ENCODE measurements at places on chromosomes 7 and 10. TPM values are rescaled to one million over a fixed set of nuclear protein-coding genes. Genes with fewer than 3 reads are reported as not detected.

- DNase-seq, result no peak
- H3K36me3 ChIP-seq, result peaks cover 43% of the 10 kb centered on the region
- H3K27ac ChIP-seq, result no peak overlapping the region
- no peaks in the 10 kb centered on the region for H3K27me3 ChIP-seq
- no peak overlapping the region for H3K4me3 ChIP-seq
Measured at GRCh38 chr7:128747327-128748079, 8.3 kb downstream of the CALU start.

DNA sequence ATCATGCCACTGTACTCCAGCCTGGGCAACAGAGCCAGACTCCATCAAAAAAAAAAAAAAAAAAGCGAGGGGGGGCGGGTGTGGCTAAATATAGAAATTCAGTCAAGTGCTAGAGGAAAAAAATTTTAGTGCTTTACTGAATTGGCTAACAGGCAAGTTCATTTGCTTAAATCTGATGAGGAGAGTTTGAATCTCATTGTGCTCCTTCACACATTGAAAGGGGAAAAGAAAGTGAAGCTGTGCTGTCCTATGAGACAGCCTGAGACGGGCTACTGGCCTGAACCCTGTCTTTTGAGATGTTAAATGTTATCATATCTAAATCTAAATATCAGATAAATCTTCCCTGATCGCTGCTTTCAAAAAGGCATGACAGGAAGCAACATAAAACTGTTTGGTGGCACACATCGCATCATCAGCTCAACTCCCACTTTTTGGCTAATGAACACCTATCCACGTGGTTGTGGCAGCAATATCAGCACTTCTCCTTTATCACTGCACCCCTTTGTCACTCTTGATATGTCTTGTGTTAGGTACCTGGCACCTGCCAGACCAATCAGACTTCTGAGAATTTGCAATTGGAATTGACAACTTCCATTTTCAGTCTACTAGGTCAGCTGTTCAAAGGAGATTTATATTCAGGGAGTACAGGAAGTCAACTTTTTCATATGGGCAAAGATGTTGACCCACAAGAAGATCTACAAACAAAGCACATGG, 14.0 kb upstream of the IFIT1B start:
- H3K4me3 ChIP-seq, result no peak overlapping the region
- no peaks in the 10 kb centered on the region for H3K4me1 ChIP-seq
- no peak for DNase-seq
- H3K36me3 ChIP-seq, result no peaks in the 10 kb centered on the region
- H3K27me3 ChIP-seq, result no peaks in the 10 kb centered on the region

GRCh38 chr7:92799446-92800211, 36.7 kb downstream of the CDK6 start:
- no peaks in the 10 kb centered on the region for H3K27me3 ChIP-seq
- H3K4me1 ChIP-seq, result no peaks in the 10 kb centered on the region
- no peak for DNase-seq

DNA sequence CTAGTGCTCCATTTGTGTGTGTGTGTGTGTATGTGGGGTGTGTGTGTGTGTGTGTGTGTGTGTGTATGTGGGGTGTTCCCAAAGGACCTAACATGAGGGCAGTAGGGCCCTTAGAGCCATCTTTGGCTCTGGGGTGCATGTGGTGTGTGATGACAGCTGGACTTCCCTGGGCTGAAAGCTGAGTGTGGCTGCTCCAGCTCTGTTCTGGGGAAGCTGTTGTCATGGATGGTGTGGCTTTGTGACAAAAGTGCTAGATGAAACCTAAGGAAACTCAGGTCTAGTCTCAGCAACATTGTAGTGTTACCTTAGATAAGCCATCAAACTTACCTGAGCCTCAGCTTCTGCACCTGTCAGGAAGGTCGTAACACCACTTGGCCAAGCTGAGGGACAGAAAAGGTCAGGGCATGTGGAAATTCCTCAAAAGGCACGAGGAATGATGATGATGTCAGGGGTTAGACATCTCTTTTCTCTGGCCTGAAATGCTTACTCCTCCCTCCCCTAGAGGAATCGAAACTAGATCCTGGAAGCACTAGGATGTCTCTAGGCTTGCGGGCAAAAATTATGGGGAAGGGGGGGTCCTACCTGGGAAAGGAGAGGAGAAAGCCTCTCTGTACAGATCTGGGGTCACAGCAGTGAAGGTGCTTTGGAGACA, 115.4 kb downstream of the RPS24 start:
- no peaks in the 10 kb centered on the region for H3K36me3 ChIP-seq
- H3K4me3 ChIP-seq, result no peak overlapping the region
- H3K27me3 ChIP-seq, result peaks cover 89% of the 10 kb centered on the region
- H3K27ac ChIP-seq, result no peak overlapping the region
- H3K4me1 ChIP-seq, result no peaks in the 10 kb centered on the region

- no peak overlapping the region for H3K27ac ChIP-seq
- no peaks in the 10 kb centered on the region for H3K4me1 ChIP-seq
- no peak overlapping the region for H3K4me3 ChIP-seq
Measured at GRCh38 chr10:102491136-102491535, 11.4 kb downstream of the ACTR1A start.

- no peak overlapping the region for H3K27ac ChIP-seq
- H3K4me3 ChIP-seq, result no peak overlapping the region
- peaks cover 2% of the 10 kb centered on the region for H3K4me1 ChIP-seq
- H3K27me3 ChIP-seq, result no peaks in the 10 kb centered on the region
- no peak for DNase-seq
- H3K36me3 ChIP-seq, result no peaks in the 10 kb centered on the region
Measured at GRCh38 chr7:99261646-99262045, 11.0 kb upstream of the MYH16 start.

GRCh38 chr7:134649226-134649775, 2.6 kb downstream of the BPGM start:
- H3K4me1 ChIP-seq, result peaks cover 10% of the 10 kb centered on the region
- H3K27ac ChIP-seq, result no peak overlapping the region
- no peak for DNase-seq
- H3K27me3 ChIP-seq, result no peaks in the 10 kb centered on the region

GRCh38 chr10:69908124-69908523, 106.4 kb downstream of the COL13A1 start:
- H3K4me3 ChIP-seq, result no peak overlapping the region
- no peak overlapping the region for H3K27ac ChIP-seq
- DNase-seq, result no peak

DNA sequence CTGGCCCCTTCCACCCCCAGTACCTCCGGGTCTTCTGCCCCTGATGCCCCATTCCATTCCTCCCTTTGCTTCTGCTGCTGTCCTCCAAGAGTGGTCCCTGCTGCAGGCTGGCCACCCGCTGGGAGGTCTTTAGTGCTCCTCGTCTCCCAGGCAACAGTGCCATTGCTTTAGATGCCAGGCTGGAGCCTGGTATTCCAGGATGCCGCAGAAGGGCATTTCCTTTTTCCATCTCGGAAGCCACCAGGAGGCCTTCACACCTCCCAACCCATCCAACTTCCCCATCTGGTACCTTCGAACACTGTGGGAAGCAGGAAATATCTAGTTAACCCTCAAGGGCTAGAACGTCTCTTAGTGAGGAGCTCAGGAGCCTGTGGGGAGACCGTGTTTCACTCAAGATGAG, 92.9 kb upstream of the DUSP5 start:
- H3K4me3 ChIP-seq, result no peak overlapping the region
- H3K27ac ChIP-seq, result no peak overlapping the region
- DNase-seq, result no peak
- H3K27me3 ChIP-seq, result no peaks in the 10 kb centered on the region

EBLN1 gene
- total RNA-seq, result not detected

SAMD9 gene
- 3.0 TPM for total RNA-seq

OR6V1 gene
- not detected for total RNA-seq

PRLHR gene
- total RNA-seq, result not detected

CEP55 gene
- 62.6 TPM for total RNA-seq

PKD2L1 gene
- total RNA-seq, result not detected

PNLIP gene
- not detected for total RNA-seq

SEC61G gene
- 177 TPM for total RNA-seq

SFRP4 gene
- not detected for total RNA-seq

Data from PC-3 (cell line).